RWPE1 (cell line): ENCODE measurements at places on chromosomes 12 and 14.

DNA sequence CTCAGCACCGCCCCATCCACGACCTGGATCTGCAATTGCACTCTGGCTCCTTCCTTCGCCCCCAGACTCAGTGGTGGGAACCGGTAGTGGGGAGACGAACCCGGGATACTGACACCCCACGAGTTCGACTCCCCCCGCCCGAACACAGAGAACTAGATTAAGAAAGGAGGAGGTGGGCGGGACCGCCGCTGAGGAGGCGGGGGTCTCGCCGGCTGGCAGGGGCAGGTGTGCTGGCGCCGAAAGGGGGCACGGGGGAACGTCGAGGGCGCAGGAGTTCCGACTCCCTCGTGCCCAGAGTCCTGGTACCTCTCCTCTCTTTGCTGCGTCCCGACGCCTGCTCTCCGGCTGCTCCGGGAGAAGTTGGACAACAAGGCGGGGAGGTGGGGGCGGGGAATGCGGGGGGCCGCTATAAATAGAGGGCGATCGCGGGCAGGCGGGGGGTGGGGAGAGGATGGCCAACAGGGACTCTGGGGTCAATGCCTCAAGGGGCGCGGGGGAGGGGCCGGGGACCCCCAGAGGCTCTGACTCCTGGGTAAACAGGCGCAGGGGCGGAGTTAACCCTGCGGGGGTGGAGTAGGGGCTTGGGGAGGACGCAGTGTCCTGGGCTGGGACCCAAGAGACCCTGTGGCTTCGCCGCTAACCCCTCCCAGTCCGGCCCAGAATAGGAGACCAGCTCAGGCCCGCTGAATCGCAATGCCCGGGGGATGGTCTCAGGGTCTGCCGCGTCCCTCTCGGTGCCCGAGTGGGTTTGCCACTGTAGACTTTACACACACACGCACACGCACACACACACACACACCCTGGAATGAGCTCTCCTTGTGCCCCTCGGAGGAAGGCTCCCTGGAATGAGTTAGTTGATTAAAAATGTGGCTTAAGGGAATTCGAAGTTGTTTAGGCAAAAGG, 761 bp upstream of the NDRG2 start:
- no peak for DNase-seq

GRCh38 chr12:111580737-111581136, 18.4 kb downstream of the ATXN2 start:
- DNase-seq: no peak

DNA sequence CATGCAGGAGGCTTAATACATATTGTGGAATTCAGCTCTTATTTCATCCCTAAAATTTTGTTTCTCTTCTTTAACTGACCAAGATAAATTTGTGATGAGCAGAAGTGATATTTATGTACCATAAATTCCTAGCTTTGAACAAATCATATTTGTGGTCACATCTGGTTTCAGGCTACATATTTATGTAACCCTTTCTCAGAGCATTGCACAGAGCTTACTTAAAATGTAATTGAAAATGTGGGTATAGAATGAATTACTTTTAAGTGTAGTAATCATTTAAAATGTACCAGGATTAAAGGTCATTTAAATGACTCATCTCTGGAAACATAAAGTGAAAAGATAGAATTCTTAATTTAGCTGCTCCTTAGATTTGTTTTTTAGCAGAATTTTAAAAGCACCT, 129.9 kb upstream of the FRMD6 start:
- DNase-seq: no peak

DNA sequence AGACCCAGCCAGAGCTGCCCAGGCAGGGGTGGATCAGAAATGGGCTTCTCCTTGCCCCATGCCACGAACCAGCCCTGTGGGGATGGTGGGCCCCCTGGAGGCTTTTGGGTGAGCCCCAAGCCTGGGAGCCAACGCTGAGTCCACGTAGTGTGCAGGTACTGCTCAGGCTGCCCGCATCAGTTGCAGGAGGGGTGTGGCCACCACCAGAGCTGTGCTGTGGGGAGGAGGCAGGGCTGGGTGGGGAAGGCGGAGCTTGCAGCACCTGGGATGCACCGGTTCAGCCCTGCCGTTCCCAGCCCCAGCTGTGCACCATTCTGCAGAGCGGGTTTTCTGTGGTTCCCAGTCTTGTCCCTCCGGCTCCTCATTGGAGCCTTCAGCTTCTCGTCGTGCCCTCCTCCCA, 36.3 kb downstream of the IL31 start:
- peak; percentile 76 for DNase-seq

DNA sequence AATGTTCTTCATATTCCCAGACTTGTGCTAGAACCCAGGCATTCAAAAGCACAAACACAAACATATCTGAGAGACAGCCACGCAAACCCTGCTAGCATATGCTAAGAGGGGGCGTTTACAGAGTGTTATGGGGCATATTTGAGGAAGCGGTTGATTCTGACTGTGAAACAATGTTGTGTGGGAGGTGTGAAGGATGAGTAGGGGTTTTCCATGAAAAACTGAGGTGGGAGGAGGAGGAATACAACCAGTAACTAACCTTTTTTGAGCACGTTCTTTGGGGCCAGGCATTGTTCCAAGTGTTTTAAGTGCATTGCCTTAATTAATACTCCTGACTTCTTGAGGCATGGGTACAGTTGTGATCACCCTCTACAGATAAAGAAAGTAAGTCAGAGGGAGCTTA, 499.5 kb downstream of the AACS start:
- DNase-seq: no peak

DNA sequence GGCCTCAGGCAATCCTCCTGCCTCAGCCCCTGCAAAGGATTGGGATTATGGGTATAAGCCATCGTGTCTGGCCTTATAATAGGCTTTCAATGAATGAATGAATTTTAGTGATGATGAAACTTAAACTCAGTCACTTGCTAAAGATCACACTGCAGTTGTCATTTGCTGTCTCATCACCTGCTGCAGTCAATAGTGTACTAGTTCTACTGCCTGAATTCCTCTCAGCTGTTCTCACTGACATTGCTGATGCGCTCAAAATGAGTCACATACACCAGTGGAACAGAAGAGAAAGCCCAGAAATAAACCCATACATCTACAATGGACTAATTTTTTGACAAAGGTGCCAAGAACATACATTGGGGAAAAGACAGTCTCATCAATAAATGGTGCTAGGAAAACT, 5.6 kb upstream of the SYNJ2BP start:
- DNase-seq: no peak

DNA sequence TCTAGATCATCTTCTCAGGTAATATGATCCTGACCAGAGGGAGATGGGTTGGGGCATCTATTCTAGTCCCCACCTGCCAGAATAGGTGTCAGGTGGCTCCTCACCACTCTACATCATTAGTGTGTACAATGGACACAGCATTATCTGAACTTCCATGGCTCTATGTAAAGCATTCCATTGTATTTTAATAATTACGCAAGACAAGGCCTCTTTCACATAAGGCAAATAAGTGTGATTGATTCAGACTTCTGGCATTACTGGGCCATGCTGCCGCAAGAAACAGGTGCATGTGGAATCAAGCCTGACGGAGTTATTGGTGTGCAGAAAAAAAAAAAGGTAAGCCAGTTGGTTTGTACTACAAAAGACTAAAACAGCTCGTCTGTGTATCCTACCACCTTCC, 3.1 kb upstream of the DDHD1 start:
- DNase-seq: no peak

- DNase-seq: no peak
Observed at GRCh38 chr12:18243238-18243637, 18.1 kb upstream of the PIK3C2G start.

DNA sequence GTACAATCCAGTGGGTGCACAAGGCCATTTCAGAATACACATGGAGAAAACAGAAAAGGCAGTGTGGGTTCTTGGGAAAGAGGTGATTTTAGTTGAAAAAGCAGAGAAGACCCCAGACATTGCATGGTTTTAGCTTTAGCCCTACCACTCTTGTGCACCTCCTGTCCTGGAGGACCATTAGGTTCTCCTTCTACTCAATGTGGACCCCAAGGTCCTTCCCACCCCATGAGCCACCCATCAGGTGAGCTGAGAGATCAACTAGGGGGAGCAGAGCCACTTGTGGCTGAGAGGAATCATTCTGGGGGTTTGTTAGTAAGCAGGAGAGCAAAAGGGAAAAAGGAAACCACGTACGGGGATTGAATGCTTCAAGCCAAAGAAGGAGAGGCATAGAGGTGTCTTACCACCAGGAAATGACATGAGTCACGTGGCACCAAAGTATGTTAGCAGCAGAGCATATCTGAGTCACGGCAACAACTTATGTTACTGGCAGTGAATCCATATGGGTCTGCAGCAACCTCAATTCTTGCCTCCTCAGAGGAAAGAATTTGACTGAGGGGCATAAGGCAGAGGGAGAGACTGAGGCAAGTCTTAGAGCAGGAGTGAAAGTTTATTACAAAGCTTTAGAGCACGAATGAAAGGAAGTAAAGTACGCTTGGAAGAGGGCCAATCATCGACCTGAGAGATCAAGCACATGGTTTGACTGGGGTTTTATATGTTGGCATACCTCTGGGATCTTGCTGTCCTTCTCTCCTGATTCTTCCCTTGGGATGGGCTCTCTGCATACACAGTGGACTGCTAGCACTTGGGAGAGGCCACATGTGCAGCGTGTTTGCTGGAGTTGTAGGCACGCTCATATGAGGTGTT, 73.9 kb downstream of the HSD17B6 start:
- peak; percentile 55 for DNase-seq

GRCh38 chr14:68616221-68616902, 176.5 kb downstream of the ZFP36L1 start:
- peak; percentile 26 for DNase-seq

GRCh38 chr12:39372204-39372925, 70.6 kb downstream of the KIF21A start:
- DNase-seq: no peak

- DNase-seq: no peak
Observed at GRCh38 chr12:97306147-97306546, 156.5 kb upstream of the RMST start.

DNA sequence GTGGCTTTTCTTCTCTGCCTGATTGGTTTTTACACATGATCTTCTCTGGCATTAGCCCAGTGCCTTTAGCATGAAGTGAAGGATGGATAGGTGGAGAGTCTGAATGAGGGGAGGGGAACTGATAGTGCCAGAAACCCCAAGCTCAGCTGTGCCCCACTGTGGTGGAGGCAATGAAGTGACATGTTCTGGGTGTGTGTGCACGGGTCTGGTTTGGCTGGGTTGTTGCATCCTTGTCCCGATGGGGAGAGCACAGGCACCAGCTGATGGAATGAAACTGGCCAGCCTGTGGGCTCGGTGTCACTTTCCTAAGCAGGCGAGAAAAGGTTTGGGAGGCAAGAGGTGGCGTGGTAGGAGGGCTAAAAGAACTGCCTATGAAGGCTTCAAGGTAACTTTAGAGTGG, 65.3 kb downstream of the CACNA1C start:
- no peak for DNase-seq

DNA sequence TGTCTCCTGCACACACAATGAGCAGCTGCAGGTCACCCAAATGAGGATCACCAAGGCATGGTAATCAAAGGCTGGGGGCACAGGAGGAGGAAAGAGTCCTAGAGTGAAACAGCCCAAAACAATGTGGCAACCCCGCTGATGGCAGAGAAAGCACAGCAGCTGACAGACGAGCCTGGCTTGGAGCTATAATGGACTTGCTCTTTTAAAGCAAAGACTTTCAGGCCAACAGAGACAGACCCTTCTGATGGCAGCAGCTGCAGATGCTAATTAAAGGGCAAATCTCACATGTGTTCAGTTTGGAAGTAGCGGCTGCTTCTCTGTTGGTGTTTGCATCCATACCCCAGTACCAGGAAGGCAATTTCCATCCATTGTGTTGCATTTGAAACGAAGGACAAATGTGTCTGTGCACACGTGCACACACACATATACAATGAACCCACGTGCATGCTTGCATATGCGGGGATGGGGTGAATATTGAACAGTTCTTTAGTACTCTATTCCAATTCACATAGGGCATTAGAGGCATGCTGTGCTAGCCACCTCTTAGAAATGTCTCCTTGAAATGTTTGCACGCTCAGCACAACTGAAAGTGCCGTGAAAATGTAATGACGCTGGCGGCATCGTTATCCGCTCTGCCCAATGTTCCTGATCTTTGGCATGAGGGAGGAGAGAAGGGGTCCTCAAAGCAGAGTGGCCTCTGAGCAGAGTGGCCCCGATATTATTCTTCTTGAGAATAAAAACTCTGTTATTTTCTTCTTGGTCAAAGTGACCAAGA, 38.1 kb downstream of the CIT start:
- no peak for DNase-seq

- DNase-seq: no peak
Observed at GRCh38 chr12:9731797-9732196, 1.1 kb downstream of the CLECL1 start.

DNA sequence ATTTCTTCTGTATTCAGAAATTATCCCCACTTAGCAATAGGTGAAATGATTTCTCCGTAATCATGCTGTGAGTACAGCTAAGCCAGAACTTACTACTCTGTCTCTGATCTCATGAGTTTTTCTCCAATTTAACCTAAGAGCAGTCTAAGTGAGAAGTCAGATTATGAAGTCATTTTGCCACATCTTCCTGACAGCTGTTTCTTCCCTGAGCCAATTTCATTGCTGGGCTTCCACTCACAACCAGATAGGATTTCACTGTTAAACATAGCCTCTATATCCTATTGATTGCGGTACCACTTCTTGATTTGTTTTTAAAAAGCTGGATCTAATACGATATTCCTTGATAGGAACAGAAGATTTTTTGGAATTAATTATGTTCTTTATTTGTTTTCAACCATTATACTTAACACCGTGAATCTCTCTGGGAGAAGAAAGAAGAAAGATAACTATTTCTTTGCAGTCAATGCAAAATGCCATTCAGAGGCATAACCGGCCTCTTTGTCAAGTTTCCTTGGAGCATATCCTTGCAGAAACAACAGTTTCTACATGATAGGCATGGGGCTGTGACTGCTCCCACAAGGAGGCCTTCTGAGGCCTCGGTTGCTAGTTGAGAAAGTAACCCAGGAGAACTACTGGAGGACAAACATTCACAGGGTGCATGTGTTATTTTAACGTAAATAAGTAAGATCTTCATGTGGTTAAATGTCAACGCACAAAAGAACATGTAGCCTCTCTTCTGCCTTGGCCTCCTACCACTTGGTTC, 212.2 kb downstream of the NPAS3 start:
- no peak for DNase-seq

GRCh38 chr12:13091832-13092231, 11.6 kb downstream of the GSG1 start:
- DNase-seq: no peak

GRCh38 chr12:4997939-4998338, 45.7 kb upstream of the KCNA5 start:
- peak; percentile 39 for DNase-seq

DNA sequence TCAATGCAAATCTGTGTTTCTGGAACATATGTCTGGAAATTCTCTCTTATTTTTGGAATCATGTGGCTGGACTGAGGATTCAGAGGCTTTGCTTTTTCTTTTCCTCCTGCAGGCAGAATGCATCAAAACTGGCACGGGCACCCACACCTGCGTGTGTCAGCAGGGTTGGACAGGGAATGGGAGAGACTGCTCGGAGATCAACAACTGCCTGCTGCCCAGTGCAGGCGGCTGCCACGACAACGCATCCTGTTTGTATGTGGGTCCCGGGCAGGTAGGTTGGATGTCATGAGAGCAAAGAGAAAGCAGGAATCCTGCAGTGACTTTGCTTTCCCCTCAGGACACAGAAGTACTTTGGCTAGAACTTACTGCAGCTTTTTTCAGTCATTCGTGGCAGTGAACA, 90.3 kb downstream of the STAB2 start:
- DNase-seq: no peak

- no peak for DNase-seq
Observed at GRCh38 chr12:32482226-32482625, 82.9 kb downstream of the FGD4 start.
